ENCODE measurements at places on chromosomes 1 and 21.

DNA sequence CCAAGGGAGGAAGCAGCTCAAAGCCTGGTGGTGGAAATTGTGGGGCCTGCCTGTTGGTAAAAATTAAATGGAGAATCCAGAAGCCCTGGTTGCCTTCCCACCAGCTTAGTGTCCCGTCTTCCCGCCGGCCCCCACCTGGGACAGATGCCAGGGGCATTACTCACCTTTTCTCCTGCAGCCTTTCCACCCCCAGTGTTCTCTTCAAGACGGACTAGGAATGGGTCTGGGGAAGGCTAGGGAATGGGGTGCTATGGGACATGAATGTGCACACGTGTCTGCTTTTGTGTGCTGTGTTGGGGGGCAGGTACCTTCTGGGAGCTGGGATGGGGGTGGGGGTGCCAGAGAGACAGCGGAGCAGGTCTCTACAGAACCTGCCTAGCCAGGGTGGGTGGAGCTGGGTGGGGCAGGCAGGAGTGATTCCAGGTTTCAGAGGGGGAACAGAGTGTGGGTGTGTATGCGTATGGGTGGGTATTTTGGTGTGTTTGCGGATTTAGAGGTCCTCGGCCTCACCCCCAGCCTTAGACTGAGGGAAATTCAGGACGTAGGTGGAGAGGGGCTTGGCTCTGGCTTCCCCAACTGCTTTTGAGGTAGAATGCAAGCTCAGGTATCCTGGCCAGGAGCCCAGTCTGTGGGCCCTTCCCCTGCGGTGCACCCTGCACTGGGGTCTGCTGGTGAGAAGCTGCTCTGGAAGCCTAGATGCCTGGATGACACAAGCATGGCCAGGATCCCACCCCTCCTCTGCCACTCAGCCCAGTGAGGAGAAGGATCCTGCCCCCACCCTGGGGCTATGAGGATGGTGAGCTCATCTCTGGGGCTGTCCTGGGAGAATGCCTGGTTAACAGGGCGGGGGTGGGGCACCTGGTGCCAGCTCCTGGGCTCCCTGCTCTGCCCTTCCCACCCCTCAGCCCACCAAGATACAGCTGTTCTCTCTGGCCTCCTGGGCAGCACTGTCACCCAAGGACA, 7.8 kb downstream of the VANGL2 start:
- no peaks in the 10 kb centered on the region for H3K4me1 ChIP-seq
- no peaks in the 10 kb centered on the region for H3K27me3 ChIP-seq
- no peak overlapping the region for H3K4me3 ChIP-seq
- no peak for DNase-seq
- H3K27ac ChIP-seq = no peak overlapping the region
- no peaks in the 10 kb centered on the region for H3K36me3 ChIP-seq

DNA sequence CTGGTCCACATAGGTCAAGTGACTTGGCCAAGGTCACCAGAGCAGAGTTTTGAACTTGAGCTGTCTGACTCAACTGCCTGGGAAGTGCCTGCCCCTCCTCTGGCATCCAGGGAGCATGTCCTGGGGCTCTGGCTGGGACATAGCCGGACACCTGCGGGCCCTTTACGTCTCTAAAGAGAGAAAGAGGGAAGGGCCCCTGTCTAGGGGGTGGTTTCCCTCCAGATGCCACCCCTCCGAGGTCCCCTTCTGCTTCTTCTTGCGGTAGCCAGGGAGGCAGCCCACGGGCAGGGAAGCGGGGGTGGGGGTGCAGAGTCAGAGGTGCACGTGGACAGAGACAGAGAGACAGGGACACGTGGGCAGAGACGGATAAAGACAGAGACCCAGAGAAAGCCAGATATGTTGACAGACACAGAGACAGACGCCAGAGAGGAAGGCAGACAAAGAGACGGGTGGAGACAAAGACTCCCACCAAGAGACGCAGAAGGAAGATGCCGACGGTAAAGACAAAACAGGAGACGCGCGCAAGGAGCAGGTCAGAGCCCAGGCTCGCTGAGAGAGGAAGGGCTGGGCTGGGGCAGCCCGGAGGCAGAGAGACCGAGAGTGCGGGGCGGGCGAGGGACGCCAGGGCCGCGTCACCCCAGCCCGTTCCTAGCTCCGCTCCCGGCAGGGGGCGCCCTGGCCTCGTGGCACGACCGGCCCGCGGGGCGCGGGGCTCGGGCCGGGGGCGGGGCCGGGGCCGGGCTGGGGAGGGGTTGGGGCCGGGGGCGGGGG, 458 bp upstream of the ALPL start:
- DNase-seq = no peak
- H3K4me3 ChIP-seq = peak overlapping the region; percentile 47
- peaks cover 22% of the 10 kb centered on the region for H3K4me1 ChIP-seq
- H3K36me3 ChIP-seq = no peaks in the 10 kb centered on the region

DNA sequence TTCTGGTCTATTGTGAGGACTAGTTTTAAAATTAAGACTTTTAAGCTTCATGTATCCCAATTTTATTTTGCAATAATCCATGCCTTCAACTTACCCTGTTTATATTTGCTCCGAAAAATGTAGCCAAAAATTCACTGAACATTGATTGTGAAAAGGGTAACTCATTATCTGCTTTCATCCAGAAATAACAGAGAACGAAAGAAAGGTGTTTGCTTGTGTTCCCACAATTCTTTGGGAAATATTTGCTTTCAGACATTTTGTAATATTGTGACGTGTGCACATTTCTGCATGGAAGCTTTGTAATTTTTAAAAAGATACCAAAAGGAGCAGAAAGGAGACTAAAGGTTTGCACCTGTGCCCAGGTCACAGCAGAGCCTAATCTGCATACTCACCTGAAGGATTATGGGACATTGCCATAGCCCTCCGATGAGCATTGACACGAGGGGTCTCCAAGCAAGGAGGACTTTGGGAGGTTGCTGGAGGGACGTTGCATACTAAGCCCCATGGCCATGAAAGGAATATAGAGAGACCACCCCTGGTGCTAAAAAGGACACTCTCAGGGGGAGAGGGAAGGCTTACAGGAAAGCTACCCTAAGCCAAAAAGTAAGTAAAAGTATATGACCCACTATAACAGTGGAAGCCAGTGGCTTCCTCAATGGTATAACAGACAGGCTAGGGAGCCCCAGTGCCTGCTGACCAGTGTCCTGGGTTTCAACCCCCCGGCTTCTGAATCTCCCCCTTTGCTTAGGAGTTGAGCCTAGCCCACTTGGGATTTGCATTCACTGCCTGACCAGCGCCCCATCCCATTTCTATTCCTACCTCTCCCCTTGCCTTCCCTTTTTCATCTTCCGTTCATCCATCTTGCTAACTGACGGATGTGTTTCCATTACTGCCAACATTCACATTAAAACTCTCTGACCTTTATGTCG, 148.6 kb upstream of the ZC3H12A start:
- no peak for DNase-seq
- H3K27ac ChIP-seq = no peak overlapping the region
- no peaks in the 10 kb centered on the region for H3K36me3 ChIP-seq
- no peaks in the 10 kb centered on the region for H3K4me1 ChIP-seq
- H3K4me3 ChIP-seq = no peak overlapping the region
- peaks cover 72% of the 10 kb centered on the region for H3K27me3 ChIP-seq

- H3K27ac ChIP-seq = no peak overlapping the region
- DNase-seq = no peak
- H3K4me1 ChIP-seq = peaks cover 39% of the 10 kb centered on the region
- no peak overlapping the region for H3K4me3 ChIP-seq
- H3K27me3 ChIP-seq = no peaks in the 10 kb centered on the region
- no peaks in the 10 kb centered on the region for H3K36me3 ChIP-seq
These were observed 1.8 kb downstream of the HSF2BP start for GRCh38 chr21:43657355-43658087.

DNA sequence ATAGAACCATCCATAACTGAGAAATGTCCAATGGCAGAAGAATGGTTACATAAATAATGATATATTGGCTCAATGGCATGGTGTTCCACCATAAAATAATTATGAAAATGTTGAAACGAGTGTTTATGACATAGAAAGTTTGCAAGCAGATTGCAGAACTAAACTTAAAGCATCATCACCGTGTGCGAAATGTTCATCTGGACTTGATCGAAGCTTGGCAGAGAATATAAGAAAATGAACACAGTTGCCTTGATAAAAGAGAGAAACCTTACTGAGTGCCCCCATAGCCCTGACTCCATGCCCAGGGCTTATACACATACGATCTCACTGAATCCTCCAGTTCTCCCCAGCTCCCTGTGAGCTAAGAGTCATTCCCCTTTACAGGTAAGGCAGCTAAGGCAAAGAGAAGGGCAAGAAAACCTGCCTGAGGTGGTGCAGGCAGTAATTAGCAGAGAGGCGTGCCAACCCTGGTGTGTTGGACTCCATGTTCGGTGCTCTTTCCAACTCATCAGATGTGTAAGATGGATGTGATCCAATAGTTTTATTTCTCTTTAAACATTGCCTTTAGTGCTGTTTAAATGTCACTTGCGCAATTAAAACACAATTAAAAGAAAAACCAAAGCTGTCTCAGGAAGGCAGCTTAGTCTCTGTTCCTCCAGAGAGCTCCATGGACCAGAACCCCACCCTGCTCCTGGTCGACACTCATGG, 21.8 kb upstream of the SPOCD1 start:
- H3K36me3 ChIP-seq = no peaks in the 10 kb centered on the region
- H3K27me3 ChIP-seq = no peaks in the 10 kb centered on the region
- no peaks in the 10 kb centered on the region for H3K4me1 ChIP-seq

DNA sequence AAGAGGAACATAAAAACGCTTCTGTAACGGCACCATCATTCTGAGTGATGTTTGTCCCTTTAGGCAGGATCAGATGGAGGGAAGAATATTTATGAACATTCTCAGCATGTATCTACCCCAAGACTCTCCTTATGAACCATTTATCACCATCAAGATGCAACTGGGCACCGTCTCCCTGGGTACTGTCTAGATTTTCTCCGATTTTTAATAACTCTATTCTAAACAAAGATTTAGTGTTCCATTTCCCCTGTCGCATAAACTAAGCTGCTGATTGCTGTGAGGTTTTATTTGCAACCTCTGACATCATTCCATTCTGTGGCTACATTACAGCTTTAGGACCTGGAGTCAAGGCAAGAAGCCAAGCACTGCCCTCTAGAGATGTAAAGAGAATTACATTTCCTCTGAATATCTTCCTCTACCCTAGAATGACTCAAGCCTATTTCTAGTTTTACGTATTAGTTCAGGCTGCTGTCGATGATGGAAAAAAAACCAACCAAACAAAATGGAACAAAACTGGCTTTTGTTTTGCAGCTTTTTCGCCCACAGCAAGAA, 130.1 kb upstream of the MAP1LC3C start:
- H3K4me1 ChIP-seq = no peaks in the 10 kb centered on the region
- H3K36me3 ChIP-seq = no peaks in the 10 kb centered on the region
- H3K27ac ChIP-seq = no peak overlapping the region
- DNase-seq = no peak
- H3K4me3 ChIP-seq = no peak overlapping the region
- H3K27me3 ChIP-seq = no peaks in the 10 kb centered on the region

- no peaks in the 10 kb centered on the region for H3K27me3 ChIP-seq
- H3K36me3 ChIP-seq = no peaks in the 10 kb centered on the region
- no peak overlapping the region for H3K27ac ChIP-seq
These were observed 178.4 kb upstream of the TMEM51 start for GRCh38 chr1:14975119-14975518.

- H3K27me3 ChIP-seq = no peaks in the 10 kb centered on the region
- no peak for DNase-seq
- H3K4me1 ChIP-seq = no peaks in the 10 kb centered on the region
- H3K4me3 ChIP-seq = no peak overlapping the region
- H3K27ac ChIP-seq = no peak overlapping the region
- H3K36me3 ChIP-seq = no peaks in the 10 kb centered on the region
These were observed 13.6 kb downstream of the PPFIA4 start for GRCh38 chr1:203039609-203040512.

GRCh38 chr21:29231756-29232529, 66.8 kb upstream of the BACH1 start:
- no peaks in the 10 kb centered on the region for H3K27me3 ChIP-seq
- no peaks in the 10 kb centered on the region for H3K4me1 ChIP-seq
- no peaks in the 10 kb centered on the region for H3K36me3 ChIP-seq
- DNase-seq = no peak
- H3K27ac ChIP-seq = no peak overlapping the region

GRCh38 chr21:33116676-33117075, 46.7 kb downstream of the OLIG1 start:
- no peaks in the 10 kb centered on the region for H3K36me3 ChIP-seq
- no peak overlapping the region for H3K27ac ChIP-seq
- H3K4me3 ChIP-seq = no peak overlapping the region
- DNase-seq = no peak
- peaks cover 14% of the 10 kb centered on the region for H3K27me3 ChIP-seq

GRCh38 chr1:125065092-125065820, 3880.5 kb downstream of the SRGAP2C start:
- H3K36me3 ChIP-seq = no peaks in the 10 kb centered on the region
- H3K27me3 ChIP-seq = no peaks in the 10 kb centered on the region
- DNase-seq = no peak
- no peak overlapping the region for H3K27ac ChIP-seq

DNA sequence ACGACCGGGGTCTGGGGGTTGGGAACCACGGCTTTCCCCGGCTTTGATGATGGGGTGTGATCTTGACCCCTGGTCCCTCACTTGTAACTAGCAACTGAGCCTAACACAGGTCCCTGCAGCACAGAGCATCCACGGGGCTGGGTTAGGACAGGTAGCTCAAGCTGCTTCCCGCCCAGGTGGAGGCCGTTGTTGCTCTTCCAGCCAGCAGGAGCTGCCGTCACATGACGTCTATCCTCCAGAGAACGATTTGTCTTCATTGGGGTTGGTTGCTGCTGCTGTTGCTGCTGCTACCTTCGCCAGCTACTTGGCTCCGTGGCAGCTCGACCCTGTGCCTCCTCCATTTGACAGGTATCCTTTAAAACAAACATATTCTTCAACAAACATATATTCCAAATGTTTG, 74.3 kb upstream of the ADAR start:
- H3K27me3 ChIP-seq = peaks cover 3% of the 10 kb centered on the region
- H3K4me3 ChIP-seq = no peak overlapping the region
- no peaks in the 10 kb centered on the region for H3K4me1 ChIP-seq
- no peak for DNase-seq

DNA sequence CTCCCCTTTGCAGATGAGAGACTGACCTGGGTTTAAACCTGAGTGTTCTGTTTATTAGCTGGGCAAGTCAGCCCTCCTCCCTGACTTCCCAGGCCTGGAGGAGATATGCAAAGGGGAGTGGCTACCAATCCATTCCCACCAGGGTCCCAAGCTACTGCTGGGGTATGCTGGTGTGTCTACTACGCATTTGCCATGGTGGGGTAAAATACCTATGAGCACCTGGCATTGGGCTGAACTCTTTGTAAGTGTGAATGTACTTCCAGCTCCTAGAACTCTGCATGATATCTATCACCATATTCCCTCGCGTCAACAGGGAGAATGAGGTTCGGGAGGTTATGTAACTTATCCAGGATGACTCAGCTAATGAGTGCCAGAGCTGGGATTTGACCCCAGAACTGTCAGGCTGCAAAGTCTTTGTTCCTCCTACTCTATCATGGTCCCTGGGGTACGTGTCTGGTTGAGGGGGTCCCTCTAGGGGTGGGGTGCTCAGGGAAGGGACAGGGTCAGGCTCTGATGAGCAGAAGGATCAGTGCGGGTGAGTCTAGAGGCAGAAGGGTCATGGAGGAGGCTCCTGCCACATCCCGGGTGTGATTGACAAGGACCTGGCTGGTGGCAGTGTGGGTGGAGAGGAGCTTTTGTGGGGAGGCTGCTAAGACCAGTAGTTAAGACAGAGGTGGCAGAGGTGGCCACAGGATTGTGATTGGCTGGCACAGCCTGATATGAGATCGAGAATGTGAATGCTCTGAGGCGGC, 16.7 kb downstream of the AMPD2 start:
- H3K4me3 ChIP-seq = no peak overlapping the region
- peaks cover 7% of the 10 kb centered on the region for H3K4me1 ChIP-seq
- no peaks in the 10 kb centered on the region for H3K36me3 ChIP-seq

- peaks cover 64% of the 10 kb centered on the region for H3K4me1 ChIP-seq
- H3K27me3 ChIP-seq = no peaks in the 10 kb centered on the region
- DNase-seq = peak; percentile 86
- peak overlapping the region; percentile 92 for H3K27ac ChIP-seq
- no peak overlapping the region for H3K4me3 ChIP-seq
- H3K36me3 ChIP-seq = no peaks in the 10 kb centered on the region
These were observed 82.5 kb upstream of the ZNF648 start for GRCh38 chr1:182143825-182144645.
